ENCODE measurements at places on chromosomes 16 and 17.

DNA sequence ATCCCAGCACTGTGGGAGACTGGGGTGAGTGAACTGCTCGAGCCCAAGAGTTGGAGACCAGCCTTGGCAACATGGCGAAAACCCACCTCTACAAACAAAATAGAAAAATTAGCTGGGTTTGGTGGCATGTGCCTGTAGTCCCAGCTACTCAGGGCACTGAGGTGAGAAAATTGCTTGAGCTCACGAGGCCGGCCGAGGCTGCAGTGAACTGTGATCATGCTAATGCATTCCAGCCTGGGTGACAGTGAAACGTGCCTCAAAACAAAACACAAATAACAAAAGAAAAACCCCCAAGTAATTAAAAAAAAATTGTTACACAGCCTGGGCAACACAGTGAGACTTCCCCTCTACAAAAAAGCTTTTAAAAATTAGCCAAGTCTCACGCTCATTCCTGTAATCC lies 5.0 kb downstream of the CCDC47 start:
- no peak for DNase-seq

GRCh38 chr17:80182118-80182844 lies 12.5 kb downstream of the CARD14 start:
- no peak for DNase-seq

DNA sequence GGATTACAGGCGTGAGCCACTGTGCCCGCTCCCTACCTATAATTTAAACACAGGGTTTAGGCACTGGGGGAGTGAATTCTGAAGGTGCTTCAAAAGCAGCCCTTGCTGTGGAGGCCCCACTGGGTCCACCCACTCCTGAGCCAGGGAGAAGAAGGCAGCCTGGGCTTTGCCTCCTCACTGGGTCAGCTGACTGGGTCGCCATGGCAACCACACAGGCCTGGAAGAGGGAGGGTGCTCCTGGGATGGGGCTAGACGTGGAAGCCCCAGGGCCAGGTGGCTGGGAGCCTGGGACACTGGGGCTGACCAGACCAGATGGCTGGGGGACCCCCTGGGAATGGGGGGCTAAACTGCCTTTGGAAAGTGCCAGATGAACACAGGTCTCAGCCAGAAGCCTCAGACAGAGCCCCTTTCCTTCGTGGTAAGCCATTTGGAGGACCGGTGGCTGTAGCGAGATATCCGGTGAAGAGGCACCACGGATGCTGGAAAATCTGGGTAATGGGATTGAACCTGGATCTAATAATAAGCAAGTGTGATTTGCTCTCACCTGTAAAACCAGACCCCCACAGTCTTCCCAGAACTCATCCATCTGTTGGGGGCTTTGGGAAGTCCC lies 32.9 kb downstream of the TRARG1 start:
- DNase-seq = no peak

- no peak for DNase-seq
These were observed 1.3 kb downstream of the NETO2 start for GRCh38 chr16:47142486-47142820.

GRCh38 chr16:23893986-23894385 lies 58.2 kb downstream of the PRKCB start:
- DNase-seq = no peak

GRCh38 chr17:50283246-50283645 lies 9.0 kb downstream of the TMEM92 start:
- no peak for DNase-seq

DNA sequence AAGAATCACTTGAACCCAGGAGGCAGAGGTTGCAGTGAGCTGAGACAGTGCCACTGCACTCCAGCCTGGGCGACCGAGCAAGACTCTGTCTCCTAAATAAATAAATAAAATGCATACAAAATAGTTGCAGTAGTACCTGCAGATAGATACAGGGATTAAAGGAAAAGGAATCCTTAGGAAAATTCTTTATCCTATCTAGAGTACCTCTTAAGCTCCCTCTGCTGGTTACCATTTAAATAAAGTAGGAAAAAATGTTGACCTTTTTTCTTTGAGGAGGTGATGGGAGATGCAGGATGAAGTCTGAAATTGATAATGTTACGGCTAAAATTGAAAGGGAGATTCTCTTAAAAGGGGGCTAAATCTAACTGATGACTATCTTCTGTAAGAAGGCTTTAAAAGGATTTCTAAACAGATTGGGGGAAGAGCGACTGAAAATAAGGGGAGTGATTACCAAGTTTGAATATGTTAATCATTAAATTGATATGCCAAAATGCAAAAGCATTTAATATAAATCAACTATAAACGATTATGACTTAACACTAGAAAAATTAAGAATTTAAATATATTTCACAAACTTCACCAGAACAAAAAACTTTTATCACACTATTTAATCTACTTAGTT lies 29.4 kb downstream of the C16orf87 start:
- no peak for DNase-seq

GRCh38 chr17:1764284-1764683 lies 2.4 kb downstream of the SERPINF1 start:
- DNase-seq = peak; percentile 27

DNA sequence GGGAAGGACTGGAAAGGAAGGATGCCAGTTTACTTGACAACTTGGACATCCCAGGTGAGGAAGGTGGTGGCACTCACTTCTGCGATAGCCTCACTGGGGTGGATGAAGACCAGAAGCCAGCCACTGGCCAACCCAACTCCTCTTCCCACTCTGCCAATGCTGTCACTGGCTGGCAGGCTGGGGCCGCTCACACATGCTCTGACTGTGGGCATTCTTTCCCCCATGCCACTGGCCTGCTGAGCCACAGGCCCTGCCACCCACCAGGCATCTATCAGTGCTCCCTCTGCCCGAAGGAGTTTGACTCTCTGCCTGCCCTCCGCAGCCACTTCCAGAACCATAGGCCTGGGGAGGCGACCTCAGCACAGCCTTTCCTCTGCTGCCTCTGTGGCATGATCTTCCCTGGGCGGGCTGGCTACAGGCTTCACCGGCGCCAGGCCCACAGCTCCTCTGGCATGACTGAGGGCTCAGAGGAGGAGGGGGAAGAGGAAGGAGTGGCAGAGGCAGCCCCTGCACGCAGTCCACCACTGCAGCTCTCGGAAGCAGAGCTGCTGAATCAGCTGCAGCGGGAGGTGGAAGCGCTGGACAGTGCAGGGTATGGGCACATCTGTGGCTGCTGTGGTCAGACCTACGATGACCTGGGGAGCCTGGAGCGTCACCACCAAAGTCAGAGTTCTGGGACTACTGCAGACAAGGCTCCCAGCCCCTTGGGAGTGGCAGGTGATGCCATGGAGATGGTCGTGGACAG lies 4.5 kb downstream of the ZNF646 start:
- no peak for DNase-seq

DNA sequence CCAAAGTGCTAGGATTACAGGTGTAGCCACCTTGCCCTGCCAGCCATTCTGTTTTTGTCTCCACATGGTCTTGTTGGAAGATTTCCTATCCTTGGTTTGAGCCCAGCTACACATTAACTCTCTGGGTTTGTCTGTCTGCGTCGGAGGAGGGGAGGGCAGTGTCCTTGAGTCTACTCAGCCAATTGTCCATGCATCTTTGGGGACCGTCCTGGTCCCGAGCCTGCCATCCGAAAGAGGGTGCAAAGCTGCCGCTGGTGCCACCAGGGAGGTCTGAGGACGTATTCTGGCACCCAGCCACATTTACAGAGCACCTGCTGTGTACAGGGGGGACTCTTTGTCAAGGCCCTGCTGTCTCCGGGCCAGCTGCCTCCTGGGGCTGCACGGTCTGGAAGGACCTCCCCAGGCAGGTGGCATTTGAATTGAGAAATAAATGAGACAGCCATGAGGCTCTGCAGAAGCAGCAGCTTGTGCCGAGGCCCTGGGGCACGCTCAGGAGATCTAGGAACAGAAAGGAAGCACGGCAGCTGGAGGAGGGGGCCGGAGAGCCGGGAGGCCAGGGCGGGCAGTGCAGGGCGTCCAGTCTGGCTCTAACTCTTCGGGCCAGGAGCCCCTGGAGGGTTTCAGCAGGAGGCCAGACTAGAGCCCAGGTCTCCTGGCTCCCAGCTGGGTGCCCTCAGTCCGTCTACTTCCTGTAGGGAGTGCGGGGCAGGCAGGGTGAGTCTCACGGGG lies 1.5 kb downstream of the CYBA start:
- DNase-seq = no peak

DNA sequence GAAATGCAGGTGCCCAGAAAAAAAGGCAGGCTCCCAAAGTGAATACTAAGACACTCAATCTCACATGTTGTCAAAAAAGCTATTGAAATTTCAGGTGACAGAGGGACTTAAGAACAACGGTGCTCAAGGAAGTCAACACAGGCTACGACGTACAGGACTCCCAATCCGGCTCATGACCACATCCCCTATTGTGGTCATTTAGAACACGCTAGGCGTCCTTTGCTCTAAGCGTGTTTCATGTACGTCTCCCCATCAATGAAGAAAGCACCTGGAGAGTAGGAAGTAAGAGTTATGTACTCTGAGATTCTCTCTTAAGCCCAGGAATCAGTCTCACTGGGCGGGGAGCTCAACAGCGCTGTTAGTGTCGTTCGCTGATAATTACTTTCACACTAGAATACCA lies 94.1 kb downstream of the MRM3 start:
- no peak for DNase-seq

GRCh38 chr16:87182759-87183158 lies 134.4 kb downstream of the C16orf95 start:
- DNase-seq = no peak

- no peak for DNase-seq
These were observed 831 bp upstream of the RCVRN start for GRCh38 chr17:9905902-9906301.

DNA sequence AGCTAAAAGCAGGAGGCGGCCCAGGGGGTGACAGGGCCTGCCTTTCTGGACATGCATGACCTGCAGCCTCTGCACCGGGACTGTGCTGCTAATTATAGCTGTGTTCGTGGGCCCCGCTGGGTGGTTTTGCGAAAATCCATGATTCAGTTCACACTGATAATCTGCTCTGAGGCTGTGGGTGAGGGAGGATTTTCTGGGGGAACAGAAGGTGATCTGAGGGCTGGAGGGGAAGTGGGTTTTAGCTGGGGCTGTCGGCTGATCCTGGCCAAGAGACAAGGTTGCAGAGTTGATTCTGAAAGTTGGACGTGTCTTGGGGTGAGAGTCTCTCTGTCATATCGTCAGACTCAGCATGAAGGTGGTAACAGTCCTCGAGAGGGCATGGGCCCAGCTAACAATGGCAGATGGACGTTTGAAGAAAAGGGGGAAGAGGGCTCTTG lies 187.5 kb upstream of the ZNF469 start:
- peak; percentile 2 for DNase-seq

DNA sequence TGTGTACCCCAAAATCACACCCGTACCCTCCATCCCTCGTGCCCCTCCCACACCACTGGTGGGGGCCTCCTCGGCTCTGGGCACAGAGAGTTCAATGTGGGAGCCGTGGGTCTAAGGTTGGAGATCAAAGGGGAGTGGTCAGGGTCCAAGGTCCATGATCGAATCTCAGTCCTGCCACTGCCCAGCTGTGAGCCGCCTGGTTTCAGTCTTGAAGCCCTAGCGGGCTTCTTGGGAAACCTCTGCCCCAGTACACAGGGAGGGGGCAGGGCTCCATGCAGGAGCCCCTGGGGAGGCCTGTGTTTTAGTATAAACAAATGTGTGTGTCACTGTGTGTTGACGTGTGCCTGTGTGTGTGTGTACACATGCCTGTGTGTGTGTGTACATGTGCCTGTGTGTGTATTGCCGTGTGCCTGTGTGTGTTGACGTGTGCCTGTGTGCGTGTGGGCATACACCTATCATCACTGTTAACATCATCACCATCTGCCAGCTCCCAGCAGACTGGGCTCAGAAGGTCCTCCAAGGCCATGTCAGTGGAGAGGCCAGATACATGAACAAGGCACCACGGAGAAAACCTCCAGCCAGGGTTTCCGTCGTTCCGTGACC lies 26.5 kb upstream of the ZNF469 start:
- DNase-seq = no peak

- DNase-seq = no peak
These were observed 2.2 kb upstream of the PELP1 start for GRCh38 chr17:4706121-4706520.

DNA sequence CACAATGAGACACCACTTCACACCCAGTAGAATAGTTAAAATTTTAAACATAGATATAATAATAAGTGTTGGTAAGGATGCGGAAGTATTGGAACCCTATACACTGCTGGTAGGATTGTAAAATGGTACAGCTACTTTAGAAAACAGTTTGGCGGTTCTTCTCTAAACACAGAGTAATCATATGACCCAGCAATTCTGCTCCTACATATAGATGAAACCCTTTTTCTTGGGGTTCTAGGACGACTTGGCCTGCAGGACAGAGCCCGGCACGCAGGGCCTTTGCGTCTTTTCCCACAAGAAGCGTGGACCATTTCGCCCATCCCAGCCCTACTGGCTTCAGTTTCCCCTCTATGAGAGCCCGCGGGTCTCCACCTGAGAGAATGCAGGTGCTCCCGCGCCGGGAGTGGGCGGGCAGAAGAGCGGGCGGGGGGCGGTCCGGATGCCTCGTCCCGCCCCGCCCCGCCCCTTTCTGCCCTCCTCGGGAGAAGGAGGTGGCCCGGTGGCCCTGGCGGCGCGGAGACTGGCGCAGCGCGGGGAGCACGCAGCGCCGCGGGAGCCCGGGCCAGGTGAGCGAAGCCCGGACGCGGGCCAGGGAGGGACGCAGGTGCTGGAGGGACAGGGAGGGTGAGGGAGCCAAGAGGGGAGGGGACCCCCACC lies at the start of gene SDR42E2:
SDR42E2 (plus strand) TSS at position 508 of the 657 bp plus-strand sequence. CDS start 3,077 bp downstream, outside the sequence.
- DNase-seq = no peak

DNA sequence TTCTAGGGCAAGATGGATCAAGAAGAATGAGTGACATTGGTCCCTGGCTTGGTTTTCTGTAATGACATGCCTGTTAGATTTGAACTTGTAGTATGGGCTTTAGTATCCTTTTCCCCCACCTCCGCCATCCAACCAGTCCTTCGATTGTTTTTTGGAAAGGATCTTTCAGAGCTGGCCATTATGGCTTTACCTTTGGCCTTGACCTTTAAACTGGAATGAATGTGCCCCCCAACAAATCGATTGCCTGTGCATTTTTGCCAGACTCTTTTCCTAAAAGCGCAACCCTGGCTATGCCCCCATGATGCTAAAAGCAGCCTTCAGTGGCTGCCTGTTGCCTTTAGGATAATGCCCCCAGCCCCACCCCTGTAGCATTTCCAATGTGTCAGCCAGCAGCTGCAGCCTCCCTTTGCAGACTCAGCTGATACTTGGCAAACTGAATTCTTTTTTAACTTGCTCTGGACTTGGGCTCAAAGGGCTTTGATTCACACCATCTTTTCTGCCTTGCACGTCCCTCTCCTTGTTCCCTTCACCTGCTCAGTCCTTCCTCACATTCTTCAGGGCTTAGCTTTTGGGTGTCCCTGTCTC lies 4.0 kb downstream of the GPRC5C start:
- DNase-seq = no peak

- DNase-seq = no peak
These were observed 301.8 kb downstream of the CPPED1 start for GRCh38 chr16:12501707-12502457.
